Dermis microvascular lymphatic vessel endothelial cell (primary cell): ENCODE measurements at places on chromosomes 4 and X. TPM values are rescaled to one million over a fixed set of nuclear protein-coding genes. Genes with fewer than 3 reads are reported as not detected.

DNA sequence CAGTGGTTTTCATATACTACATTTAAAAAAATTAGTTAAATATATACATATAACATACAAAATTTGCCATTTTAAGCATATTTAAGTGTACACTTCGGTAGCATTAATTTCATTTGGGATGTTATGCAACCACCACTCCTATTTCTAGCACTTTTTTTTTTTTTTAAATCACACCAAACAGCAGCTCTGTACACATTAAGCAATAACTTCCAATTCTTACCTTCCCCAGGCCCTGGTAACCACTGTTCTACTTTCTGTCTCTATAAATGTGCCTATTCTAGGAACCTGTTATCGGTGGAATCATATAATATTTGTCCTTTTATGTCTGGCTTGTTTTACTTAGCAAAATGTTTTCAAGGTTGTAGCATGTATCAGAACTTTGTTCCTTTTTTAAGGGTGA lies 39.1 kb downstream of the TMEM164 start:
- DNase-seq = no peak

Gene EOLA2
- total RNA-seq = 11.7 and 17.1 TPM in 2 replicates

- no peak for DNase-seq
Measured at GRCh38 chrX:70554523-70554922, 109.9 kb downstream of the DLG3 start.

GRCh38 chr4:85084371-85085094 lies 118.0 kb upstream of the WDFY3 start:
- peak; percentile 75 for DNase-seq

DNA sequence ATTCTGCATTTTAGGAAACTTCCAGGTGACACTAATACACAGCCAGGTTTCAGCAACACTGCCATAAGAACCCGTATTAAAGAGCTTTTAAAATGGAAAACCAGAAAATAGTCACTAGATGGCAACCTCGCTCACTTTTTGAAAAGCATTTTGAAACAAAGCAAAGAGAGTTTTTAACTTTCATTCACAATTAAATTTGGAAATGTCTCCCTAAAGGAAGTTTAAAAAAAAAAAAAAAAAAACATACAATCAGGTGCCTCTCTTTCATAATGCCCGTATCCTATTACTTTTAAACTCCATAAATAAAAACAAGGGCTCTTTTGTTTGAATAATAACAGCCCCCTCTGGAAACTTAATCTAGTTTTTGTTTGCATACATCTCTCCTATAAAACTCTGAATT lies 20.3 kb downstream of the MEPE start:
- DNase-seq = peak; percentile 34

Gene GDPD2
- total RNA-seq = not detected in 2 replicates

Gene PCDH19
- 0.13 and 0.25 TPM in 2 replicates for total RNA-seq

- DNase-seq = peak; percentile 95
Measured at GRCh38 chr4:109815151-109816081, at the start of gene GAR1. Gene GAR1, plus strand, starts transcription at chr4:109815762. Its CDS starts 403 bp downstream, at chr4:109816165.

Gene SLIT2
- total RNA-seq = 0.13 and 0.38 TPM in 2 replicates

- DNase-seq = no peak
Measured at GRCh38 chrX:13579661-13580060, 10.3 kb downstream of the EGFL6 start.

GRCh38 chrX:48924270-48924669 lies 5.4 kb upstream of the PIM2 start:
- no peak for DNase-seq

Gene DDX53
- not detected in 2 replicates for total RNA-seq

DNA sequence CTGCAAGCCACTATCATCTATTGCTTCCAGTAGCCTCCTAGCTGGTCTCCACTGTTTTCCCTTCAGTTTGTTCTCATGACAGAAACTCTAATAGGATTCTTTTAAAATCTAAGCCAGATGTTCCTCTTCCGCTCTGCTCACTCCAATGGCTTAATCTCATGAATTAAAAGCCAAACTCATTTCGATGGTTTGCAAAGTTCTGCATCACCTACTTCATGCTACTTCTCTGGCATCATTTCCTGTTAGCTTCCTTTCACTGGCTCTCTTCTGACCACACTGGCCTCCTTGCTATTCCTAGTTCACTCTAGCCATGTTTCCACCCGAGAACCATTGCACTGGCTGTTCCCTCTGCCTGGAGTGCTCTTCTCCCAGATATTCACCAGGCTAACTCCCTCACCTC lies 102.0 kb upstream of the LSM6 start:
- DNase-seq = no peak

GRCh38 chr4:142088906-142089305 lies 452.5 kb downstream of the IL15 start:
- no peak for DNase-seq

DNA sequence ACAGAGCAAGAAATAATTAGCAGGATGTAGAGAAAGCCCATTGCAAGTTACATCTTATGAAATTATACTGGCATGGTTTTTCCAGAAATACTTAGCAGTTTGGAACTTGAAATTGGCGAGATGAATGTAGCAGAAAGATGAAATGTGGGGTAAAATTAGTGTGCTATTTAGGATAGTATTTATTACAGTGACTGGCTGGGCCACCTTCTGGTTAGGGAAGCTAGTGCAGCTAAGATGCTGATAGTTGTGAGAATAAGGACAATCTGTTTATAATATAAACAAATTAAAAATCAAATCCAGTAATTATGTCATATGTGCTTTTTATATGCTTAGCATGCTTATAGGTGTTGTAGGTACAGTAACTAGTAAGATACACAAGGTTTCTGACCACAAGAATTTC lies 74.8 kb downstream of the IL15 start:
- DNase-seq = peak; percentile 2

Gene MEPE
- total RNA-seq = not detected in 2 replicates

Gene NEIL3
- total RNA-seq = 2.3 and 3.9 TPM in 2 replicates

DNA sequence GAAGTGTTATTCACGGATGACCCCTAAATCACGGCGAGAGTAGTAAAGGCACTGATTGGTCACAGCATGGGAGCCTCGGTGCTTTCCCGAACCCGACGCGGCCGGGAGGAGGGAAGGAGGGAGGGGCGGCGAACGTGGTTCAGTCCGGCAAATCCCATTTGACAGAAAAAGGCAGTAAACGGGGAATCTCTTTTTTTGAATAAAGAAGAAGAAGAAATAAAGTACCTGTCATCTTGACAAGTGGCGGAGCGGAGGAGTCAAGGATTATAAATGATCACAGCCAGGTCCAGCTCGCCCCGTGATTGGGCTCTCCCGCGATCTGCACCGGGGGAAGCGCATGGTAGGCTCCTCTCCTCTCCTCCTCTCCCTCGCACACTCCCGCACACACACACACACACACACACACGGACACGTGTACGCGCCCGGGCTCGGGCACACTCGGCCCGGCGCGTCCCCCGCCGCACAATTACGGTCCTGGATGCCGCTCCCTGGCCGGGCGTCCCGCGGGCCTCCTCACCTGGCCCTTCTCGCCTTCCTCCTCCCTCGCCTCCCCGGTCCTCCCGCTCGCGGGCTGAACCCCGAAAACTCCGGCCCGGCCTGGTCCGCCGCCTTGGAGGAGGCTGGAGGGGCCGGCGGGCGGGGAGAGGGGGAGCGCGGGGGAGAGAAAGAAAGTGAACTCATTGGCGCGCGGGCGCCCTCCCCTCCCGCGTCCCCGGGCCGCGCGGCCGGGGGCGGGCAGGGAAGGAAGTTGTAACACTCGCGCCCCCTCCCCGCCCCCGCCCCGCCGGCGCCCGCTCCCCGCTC lies 99.2 kb upstream of the TENM3 start:
- peak; percentile 13 for DNase-seq

GRCh38 chrX:64184396-64184795 lies 21.1 kb downstream of the AMER1 start:
- no peak for DNase-seq
